ENCODE measurements at places on chromosomes 2 and 18.

- DNase-seq, result no peak
Observed at GRCh38 chr2:229815858-229816257, 101.5 kb upstream of the DNER start.

GRCh38 chr2:72974436-72974754 lies 57.1 kb downstream of the EMX1 start:
- no peak for DNase-seq

DNA sequence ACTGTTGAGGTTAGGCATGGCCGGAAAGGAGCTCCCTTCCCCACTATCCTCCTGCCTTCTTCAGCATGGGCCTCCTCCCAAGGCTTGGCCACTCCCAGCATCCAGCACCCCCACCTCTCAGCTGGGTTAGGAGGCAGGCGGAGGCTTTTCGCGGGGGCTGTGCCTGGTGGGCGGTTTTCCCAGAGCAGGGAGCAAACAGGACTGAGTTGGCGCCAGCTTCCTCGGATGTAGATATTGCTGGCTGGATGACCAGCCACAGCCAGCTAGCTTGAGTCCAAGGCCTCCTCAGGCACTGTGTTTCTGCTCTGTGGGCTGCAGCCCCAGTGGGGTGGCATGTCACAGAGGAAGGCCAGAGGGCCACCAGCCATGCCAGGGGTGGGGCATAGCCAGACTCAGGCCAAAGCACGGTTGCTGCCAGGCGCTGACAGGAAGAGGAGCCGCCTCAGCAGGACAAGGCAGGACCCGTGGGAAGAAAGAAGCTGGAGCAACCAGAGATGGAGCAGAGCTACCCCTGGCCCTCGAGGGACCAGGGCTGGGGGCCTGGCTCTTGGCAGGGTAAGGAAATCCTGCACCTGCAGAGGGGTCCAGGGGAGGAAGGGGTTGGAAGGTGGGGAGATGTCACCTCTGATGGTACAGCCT lies at the start of gene TCF23:
Gene TCF23 (plus strand): TSS at position 204 of the 639 bp plus-strand sequence. CDS start 130 bp downstream, at position 334.
- no peak for DNase-seq

DNA sequence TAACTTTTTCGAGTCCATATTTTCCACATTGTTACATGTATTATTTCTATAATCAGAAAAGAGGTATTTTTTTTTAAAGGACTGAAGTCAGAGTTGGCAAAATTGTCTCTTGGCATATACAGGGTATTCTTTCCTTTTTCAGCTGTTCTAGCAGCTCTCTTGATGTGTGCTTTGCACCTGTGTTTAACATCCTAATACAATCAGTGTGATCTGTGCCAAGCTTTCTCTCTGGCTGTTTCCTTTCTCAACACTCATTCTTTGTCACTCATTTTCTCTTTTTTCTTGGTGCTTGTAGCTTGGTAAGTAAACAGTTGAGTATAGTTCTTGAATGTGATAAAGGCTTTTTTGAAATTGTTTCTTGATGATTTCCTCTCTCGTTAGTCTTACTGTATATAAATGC lies 9.2 kb downstream of the RNMT start:
- no peak for DNase-seq

- DNase-seq, result no peak
Observed at GRCh38 chr2:99748344-99748743, 258.5 kb upstream of the REV1 start.

DNA sequence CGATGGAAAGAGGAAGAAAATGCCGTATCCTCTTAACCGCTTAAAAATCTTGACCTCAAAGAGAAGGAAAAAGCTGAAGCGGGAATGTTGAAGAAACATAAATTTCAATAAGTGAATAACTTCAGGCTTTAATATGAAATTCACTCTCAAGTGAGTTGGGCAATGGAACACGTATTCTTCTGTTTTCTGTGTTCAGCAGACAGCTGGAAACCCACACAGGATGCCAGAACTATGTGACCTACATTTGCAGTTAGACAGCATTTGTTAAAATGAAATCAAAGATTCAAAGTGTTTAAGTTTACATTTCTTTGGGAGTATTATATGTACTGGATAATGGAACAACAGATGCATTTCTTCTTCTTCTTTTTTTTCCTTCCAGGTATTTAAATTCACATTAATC lies 80.5 kb upstream of the SPATS2L start:
- no peak for DNase-seq

- no peak for DNase-seq
Observed at GRCh38 chr2:9356261-9356660, 67.1 kb downstream of the ITGB1BP1 start.

- no peak for DNase-seq
Observed at GRCh38 chr18:58531236-58531635, 97.7 kb downstream of the ALPK2 start.

DNA sequence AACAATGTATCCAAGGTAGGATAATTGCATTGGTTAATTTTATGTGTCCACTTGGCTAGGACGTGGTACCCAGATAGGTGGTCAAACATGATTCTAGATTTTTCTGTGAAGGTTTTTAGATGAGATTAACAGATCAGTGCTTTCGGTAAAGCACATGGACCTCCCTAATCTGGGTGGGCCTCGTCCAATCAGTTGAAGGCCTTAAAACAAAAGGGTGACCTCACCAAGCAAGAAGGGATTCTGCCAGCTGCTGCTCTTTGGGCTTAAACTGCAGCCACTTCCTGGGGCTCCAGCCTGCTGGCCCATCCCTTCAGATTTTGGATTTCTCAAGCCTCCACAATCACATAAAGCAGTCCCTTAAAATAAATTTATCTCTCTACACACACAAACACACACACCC lies 226.1 kb upstream of the TPO start:
- no peak for DNase-seq

- peak; percentile 29 for DNase-seq
Observed at GRCh38 chr2:37585295-37585908, 86.0 kb downstream of the CDC42EP3 start.

GRCh38 chr2:99382143-99382542 lies 45.0 kb downstream of the EIF5B start:
- no peak for DNase-seq

DNA sequence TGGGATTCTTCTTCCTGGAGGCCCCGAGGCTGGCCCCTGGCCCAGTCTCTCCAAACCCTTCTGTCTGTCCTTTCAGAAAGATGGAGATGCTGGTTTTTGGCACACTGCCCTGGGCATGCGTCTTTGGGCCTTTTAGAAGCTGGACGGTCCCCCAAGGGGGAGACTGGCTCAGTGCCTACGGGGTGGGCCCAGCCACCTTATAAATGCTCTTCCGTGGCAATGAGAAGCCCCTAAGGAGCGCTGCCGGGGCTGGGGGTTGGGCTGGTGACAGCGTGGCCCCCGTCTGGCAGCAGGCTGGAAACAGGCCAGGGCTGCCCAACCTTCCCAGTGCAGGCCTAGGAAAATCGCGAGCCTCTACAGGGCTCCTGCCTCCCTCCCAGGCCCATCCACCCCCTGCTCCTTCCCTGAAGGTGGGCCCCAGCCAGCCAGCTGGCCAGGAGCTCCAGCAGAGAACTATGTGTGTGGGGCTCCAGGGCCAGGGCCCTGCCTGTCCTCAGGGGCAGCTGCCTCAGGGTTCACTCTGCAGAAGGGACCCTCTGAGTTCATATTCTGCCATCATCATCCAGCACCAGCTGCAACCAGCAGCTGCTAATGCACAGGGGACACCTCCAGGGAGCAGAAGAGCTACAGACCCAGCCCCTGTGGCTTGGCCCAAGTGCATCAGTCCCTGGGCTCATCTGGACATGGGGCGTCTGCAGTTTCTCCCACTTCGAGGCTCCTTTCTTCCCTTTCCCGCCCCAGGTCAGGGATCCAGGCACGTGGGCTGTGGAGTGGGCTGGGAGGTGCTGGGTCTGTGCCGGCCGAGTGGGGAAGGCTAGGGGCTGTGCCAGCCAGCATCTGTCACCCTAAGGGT lies 107.6 kb upstream of the OTOS start:
- no peak for DNase-seq

DNA sequence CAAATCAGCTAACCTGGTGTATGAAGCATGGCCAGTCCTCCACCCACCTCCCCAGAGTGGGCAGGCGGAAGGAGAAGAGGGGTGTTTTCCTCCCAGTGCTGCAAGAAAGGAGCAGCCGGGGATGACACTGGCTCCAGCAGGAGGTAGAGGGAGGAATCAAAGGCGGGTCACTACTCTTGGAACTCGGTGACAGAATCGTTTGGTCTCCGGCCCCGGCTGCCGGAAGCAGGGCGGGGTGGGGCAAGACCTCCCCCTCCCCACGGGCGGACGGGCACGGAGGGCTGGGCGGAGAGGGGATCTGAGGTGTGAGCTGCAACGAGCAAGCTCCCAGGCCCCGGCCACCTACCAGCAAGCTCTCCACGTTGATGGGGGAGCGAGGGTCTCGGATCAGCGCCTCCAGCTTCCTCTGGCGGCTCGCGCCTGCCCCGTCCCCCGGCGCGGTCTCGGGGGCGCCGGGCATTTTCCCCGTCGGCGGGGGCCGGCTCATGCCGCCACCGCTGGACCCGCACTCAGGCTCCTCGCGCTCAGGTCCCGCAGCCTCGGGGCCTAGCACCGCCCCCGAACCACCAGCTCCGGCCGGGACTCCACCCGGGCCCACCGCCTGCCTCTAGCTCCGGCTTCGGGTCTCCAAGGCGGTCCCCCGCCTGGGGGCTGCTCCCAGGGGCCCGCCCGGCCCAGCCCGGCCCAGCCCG lies 640 bp downstream of the ROCK2 start:
- no peak for DNase-seq
